Fibroblast of skin of scalp (primary cell): ENCODE measurements at places on chromosomes 3 and 15.

GRCh38 chr3:32381922-32382321, 9.7 kb upstream of the CMTM7 start:
- DNase-seq = no peak

DNA sequence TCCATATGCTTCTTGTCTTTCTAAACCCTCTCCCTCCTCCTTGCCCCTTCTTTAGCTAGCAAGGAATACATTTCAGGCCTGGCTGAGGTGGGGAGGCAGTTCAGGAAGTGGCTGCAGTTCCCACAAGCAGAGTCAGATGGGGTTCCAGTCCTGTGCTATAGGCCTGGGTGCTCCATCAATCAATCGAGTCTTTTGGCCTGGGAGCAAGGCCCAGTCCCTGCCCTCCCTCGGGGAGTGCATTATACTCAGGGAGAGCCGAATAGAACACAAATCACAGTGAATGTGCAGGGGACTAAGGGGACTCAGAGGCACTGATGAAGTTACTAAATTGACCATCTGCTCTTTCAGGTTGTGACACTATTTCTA, 58.0 kb upstream of the HERC1 start:
- no peak for DNase-seq

DNA sequence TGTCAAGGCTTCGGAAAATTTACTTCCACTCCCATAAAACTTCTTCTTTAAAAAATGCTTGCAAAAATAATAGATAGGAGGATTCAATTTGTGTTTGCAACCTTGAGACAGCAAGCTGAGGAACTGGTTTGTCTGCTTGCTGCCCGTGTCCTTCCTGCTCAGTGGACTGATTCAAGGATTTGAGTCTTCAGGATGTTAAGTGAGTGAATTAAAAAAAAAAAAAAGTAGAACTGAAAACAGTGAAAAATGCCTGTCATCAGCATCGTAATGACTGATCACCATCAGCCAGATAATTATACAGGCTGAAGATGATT, 453.7 kb downstream of the FGF12 start:
- DNase-seq = no peak

- no peak for DNase-seq
Observed at GRCh38 chr15:63506537-63507035, 2.2 kb downstream of the USP3 start.

DNA sequence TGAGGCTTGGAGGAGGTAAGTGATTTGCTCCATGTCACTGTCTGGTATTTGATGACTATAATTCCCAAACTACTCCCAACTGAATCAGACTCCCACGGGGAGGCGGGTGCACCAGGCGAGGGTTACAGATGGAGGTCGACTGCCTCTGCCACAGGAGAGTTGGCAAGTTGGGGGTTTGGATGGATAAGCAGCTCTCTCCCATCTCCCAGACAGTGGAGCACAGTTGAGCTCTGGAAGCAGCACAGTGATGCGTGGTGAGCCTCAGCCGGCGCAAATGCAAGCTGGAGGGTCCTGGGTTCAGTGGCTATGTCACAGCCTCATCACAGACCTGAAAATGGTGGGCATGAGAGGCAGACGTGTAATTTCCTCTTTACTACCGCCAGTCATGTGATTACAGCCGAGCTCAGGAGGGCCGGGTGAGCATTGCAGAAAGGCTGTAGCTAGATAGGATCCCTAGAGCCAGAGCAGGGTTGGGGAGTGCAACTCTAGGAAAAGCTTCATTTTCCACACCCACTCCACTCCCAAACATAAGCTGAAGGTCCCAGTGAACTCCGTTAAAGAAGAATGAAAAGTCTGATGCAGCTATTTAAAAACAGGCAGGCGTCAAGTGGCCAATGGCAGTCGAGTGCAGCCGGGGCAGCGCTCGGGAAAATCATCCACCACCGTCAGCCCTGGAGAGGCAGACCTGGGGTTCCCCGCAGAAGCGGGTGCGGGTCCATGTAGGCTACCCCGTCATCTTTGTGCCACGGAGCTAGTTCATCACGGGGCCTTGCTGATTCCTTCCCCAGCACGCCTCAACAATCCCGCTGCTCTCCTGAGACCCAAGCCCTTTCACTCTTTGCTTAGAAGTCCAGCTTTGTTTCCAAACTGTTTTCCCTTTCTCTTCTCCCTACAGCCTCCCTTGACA, 33.3 kb upstream of the VPS8 start:
- DNase-seq = no peak

- no peak for DNase-seq
Observed at GRCh38 chr3:114406286-114406685, 112.5 kb downstream of the TIGIT start.

- no peak for DNase-seq
Observed at GRCh38 chr3:148400754-148401153, 296.9 kb upstream of the AGTR1 start.

- no peak for DNase-seq
Observed at GRCh38 chr3:99543796-99544195, 94.6 kb upstream of the COL8A1 start.

DNA sequence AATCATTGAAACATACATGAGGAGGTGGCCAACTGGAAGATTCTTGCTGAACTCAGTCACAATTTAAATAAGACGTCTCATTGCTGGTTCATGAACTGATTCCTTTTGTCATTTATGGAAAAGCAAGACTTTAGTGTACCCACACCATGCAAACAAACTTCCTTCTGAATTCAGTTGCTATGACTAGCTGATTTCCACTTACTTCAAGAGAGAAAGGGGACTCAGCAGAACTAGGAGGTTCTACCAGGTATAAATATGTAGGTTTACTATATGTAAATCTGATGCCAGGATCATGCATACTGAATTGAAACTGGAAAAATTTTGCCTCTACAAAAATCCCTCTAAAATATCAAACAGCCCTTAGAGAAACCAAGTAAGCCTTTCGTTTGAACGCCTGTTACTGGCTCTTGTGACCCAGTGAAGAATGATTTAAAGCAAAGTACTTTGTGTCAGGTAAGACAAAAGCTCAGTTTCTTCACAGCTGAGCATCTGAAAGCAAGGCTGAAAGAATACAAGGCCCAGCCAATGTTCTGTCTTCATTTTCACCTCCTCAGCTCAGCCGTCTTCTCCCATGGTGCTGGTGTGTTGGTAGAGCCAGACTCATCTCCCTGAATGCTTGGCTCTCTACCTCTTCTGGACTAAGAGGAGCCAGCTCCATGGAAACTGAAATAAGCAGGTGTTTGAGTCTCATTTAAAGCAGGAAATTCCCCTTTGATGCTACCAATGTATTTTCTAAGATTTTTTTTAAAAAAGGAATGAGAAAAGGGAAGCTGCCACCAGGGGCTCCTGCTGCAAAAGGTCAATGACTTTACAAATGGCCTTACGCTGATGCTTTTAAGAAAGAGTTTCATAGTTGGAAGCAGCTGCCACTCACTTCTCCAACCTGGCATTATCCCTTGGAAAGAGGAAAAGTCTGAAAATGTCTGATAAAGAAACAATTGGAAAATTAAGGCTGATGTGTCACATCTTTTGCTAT, 301.6 kb downstream of the EFHB start:
- no peak for DNase-seq
